ENCODE measurements at places on chromosomes 11 and 22.
A peak's percentile ranks its signal among the peaks of the same experiment; 100 is the strongest.

DNA sequence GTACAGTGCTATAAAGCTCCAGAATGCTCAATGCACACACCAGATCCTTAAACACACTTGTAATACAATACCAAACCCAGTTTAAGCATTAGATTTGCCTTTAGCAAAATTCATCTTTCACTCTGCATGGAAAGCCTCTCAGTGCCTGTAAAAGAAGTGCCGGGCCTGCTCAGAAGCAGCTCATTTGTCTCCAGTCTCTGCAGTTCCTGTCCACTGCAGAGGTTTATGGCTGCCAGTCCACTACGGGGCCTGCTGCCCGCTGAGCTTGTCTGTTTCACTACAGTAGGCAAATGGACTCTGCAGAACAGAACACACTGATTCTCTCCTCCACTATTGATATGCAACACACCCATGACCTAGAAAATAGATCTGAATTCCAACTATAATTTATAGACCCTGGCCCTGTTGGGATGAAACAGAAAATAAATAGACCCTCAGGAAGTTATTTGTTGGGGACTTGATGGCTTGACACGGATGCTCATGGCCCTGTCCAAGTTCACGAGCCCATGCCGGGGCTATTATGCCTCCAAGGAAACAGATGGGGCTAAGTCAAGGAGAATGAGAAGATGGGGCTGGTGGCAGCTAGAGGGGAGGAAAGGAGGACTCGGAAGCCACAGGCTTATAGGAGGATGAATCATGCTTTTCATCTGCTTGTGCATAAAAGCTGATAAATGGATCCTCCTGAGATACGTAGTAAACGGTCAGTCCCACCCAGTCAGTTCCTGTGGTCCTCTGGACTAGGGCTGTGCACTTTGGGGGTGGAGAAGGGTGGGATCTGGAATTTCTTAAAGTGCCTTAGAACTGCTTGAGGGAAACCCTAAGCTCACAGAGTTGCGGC, 416.8 kb upstream of the TENM4 start:
- no peak for DNase-seq

DNA sequence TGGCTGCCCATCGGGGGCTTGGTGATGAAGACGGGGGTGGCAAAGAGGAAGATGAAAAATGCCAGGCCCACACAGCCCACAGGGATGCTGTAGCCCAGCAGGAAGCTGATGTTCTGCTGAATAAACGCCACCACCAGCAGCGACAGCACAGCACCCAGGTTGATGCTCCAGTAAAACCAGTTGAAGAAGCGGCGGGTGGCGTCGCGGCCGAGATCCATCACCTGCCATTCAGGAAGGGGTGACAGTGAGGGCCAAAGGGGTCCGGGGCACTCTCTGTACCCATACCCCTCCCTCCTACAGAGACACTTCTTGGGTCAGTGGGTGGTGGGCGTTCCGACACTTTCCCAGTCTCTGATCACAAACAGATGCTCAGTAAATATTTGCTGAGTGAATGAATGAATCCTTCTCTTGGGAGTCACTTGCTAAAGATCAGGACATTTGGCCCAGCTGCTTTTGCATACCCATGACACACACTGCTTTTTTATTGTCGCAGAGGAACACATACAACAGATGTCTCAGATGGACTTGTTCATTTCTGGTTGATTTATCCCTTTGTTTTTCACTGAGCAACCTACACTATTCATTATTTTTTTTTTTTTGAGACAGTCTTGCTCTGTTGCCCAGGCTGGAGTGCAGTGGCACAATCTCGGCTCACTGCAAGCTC, 5.2 kb downstream of the SLC15A3 start:
- DNase-seq: no peak

DNA sequence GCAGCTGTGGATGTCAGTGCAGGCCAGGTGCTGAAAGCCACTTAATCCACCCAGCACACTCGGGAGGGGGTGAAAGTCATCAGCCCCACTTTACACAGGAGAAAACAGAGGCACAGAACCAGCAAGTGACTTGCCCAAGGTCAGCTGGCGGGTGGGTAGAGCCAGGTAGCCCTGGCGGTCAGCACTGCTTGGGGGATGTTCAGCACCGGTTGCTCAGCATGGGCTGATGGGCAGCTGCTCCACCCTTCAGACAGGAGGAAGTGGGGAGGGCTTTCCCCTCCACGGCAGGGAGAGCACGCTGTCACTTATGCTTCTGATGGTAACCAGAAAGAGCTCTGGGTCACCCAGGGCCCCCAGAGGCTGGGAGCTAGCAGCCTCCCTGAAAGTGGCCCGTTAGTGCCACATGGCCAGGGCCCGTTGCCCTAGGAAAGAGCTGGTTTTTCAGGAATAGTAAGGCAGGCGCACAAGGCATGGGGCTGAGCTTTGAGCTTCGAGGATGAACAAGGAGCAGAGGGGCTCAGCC, 417.9 kb downstream of the CTTN start:
- no peak for DNase-seq

GRCh38 chr22:25892678-25893077, 150.7 kb downstream of the MYO18B start:
- DNase-seq: no peak

- no peak for DNase-seq
Measured at GRCh38 chr11:103586756-103587155, 449.7 kb upstream of the DDI1 start.

DNA sequence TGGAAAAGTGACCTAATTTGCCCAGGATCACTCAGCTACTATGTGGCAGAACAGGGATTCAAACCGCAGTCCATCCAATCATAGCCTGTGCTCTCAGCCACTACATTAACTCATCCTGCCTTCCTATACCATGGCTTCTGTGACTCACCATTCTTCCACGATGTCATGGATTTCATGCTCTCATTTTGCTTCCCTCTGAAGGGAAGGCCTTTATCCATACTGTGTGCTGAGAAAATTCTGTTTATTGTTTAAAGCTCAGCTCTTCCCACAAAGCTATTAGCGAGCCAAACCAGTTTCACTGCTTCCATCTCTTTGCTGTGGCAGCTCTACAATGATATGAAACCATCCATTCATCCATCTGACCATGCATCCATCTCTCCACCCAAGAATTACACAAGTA, 289.9 kb downstream of the TENM4 start:
- DNase-seq: no peak

DNA sequence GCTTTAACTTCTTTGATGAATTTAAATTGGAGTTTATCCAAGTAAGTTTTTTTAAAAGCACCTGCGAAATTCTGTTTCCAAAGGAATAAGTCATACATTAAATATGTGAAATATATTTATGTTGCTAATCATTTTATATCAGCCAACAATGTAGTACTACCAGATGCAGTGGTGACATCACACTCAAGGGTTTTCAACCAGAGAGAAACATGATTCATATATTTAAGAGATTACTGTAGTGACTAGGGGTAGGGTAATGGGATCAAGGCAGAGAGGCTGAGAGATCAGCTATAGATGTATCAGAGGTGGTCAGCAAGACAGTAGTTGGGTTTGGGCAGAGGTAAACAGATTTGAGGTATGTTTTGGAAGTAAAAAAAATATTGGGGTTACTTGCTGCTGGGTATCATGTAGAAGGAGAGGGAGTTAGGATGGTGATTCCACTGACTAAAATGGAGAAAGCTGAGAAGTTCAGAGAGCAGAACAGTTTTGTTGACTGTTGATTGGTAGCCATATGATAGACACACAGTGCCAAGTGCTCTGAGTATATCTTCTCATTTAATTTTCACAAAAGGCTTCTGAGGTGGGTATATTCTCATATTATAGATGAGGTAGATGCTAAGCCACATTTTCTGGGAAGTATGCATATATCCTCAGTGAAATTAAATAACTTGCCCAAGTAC, 39.4 kb downstream of the CEP57 start:
- no peak for DNase-seq

GRCh38 chr22:43092085-43092484, 2.9 kb upstream of the TTLL1 start:
- no peak for DNase-seq

- DNase-seq: peak; percentile 71
Measured at GRCh38 chr22:20429254-20430100, 8.1 kb downstream of the SCARF2 start.

DNA sequence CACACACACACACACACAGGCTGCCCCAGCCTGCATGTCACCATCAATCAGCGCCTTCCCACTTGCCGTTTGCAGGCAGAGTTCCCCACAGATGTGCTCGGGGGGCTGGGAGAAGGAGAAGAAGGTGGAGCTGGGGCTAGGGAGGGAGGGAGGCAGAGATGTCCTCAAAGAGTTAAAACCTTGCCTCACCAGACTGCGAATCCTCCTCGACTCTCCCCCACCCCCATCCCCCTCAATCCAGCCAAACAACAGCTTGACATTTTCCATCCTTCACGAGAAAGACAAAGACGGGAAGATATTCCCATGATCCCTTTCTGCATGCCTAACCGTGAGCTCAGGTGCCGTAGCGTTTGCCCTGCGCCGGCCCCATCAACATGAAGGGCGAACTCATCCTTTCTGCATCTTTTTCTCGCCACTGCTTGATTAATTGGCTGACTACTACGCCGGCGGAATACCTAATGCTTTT, 365.5 kb downstream of the MIAT start:
- no peak for DNase-seq

DNA sequence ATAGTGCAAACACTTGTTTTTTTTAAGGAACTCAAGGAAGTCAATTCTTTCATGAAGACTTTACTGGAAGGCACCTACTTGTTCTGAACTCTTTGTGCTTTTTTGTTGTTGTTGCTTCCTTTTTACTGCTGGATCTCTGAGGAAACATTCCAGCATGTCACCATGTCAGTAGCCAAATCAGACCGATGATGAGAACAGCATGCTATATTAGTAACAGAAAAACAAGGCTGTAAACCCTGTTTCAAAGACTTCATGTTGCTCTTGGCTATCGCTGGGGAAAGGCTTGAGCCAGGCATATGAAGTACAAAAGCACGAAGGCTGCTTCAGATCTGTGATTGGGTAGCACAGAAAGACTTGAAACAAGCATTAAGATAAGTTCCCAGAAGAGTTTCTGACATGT, 125.6 kb upstream of the SLC5A12 start:
- no peak for DNase-seq

DNA sequence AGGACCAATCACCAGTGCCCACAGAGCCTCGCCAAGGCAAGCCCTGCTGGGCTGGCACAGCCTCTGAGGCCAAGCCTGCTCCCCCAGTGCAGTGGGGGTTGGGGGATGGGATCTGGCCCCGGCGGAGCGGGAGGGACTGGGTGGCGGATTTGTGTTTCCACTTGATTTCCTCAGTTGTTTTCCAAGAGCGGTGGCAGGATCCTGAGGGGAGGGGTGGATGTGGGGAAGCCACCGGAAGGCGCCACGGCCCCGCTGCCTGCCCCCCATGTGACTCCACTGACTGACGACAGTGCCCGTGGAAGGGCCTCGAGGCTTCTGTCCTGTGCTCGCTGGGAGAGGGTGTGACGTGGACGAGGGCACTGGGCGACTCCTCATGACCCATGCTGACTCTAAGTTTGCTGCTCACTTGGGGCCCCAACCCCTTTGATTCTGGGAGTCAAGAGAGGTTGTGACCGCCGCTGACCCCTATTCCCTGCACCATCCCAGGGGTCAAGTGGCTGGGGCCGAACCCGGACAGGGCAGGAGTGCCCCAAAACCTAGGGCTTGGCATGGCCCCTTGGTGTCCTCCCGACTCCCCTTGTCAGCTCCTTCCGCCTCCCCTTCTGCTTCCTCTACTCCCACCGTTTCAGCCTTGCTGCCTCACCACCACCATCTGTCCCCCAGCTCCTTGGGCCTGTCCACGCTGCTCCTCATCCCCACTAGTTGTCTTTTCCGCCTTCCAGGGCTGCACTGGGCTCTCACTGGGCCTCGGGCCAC, 23.5 kb upstream of the PICK1 start:
- no peak for DNase-seq

DNA sequence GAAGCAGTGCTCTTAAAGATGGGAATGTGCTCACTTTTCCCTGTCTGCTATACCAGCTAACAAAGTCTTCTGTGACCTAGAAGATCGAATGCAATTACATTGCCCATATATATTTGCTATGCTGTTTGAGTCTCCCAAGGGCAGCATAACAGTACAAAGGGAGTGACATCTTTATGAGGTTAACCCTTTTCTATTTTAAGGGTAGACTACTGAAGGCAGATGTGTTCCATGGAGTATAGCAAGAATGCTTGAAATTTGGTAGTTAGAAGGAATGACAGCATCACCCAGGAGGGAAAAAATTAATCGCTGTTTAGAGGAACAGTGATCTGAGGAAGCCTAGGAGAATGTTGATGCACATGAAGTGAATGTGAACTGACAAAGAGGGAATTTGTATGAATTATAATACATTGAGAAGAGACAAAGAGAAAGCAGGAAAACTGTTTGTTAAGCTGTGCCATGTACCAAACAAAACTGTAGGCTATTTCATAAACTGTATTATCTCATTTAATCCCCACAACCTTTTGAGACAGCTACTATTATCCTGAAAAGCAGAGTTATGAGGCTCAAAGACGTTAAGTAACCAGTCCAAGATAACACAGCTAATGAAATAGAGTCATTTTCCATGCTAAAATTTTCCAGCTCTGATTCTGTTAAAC, 13.0 kb downstream of the MAML2 start:
- no peak for DNase-seq

GRCh38 chr11:125376117-125376516, 119.9 kb downstream of the FEZ1 start:
- DNase-seq: no peak

DNA sequence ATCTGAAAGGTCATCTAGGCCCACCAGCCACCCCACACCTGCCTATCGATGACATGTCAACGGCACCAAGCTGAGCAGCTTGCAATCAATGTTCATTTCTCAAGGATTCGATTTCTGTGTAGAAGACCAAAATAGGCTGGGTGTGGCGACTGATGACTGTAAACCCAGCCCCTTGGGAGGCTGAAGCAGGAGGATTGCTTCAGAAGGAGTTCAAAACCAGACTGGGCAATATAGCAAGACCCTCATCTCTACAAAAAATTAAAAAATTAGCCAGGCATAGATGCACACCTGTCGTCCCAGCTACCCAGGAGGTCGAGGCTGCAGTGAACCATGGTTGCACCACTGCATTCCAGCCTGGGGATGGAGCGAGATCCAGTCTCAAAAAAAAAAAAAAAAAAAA, 108.7 kb downstream of the MICAL3 start:
- no peak for DNase-seq

DNA sequence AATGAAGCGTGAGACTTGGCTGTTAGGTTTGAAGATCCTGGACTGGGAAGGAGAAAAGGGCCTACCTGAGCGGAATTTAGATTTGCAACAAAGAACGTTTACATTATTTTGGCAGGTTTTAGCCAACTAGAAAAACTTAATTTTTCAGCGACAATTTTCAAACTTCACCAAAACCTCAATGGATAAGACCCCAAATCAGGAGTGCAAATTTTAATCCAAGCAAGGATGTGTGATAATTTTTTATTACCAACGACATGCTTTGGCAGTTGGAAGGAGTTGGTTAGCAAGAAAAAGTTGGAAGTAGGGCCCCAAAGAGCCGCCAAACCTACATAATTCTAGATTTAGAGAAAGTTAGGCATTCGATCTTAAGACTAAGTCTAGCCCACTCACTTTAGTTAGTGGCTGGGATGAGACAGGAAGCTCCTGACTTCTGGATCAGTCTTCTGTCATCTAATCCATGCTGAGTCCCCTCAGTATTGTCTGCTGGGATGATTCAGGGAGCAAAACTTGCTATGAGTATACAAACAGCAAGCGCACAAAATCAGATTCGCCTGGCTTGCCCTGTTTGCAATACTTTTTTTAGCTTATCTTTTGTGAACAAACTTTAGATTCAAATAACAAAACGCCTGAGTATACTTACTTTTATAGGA, 787 bp upstream of the RDX start:
- DNase-seq: no peak

GRCh38 chr11:1782031-1782590, 18.4 kb upstream of the CTSD start:
- DNase-seq: no peak

GRCh38 chr11:127003260-127003981, 2.9 kb upstream of the KIRREL3 start:
- DNase-seq: no peak
